ENCODE measurements at places on chromosomes 4 and X.

DNA sequence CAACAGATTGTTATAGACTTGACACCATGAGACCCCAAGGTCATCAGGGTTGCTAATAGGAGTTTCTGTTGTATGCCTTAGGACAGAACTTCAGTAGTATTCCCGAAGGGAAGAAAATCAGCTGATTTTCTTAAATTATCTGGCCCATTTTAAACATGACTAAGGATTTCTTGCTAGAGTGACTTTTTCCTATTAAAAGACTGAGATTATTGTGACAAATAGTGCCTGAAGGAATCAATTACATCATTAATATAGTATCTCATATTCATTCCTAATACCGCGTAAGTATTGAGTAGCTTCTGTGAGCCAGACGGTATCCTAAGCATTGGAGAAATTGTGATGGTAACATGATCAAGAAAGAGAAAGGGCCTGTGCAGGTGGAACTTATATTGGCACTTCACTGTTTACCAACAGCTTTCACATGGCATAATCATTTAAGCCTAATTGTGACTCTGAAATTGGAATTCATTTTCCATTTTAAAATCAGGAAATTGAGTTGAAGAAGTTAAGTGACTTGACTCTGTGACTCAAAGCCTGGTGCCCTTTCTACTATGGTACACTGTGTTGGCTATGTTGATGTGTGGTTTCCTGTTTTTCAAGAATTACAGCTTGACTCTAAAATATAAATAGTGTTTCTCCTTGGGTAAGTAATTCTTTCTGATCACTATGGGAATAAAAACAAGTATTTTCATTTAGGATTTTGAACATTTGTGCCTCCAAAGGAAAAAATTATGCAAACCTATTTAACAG is 4.1 kb downstream of the AFF1 start:
- peak; percentile 60 for DNase-seq

- DNase-seq: peak; percentile 58
These were observed 99.5 kb downstream of the EFHC2 start for GRCh38 chrX:44244008-44244407.

GRCh38 chrX:37846934-37847732 is at the start of gene DYNLT3:
Gene DYNLT3, minus strand, starts transcription at chrX:37847571. Its CDS starts 61 bp downstream, at chrX:37847510.
- DNase-seq: peak; percentile 84

GRCh38 chr4:10005632-10006031 is 15.7 kb downstream of the SLC2A9 start:
- no peak for DNase-seq

- DNase-seq: peak; percentile 72
These were observed 24.7 kb downstream of the SEC24D start for GRCh38 chr4:118810991-118811764.

- DNase-seq: no peak
These were observed 126.6 kb upstream of the SLC4A4 start for GRCh38 chr4:71212216-71212615.

DNA sequence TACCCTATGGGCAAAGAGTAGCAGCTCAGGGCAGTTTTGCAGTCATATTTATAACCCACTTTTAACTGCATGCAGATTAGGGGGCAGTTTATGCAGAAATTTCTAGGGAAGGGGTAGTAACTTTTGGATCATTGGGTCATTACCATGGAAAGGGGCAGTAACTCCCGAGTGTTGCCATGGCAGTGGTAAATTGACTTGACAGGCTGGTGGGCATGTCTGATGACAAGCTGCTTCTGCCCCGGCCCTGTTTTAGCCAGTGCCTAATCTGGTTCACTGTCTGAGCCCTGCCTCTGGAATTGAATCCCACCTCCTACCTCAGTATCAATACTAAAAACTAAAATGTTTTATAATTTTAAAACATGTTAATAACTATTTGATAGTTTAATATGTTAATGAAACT is 362.1 kb upstream of the ATOH1 start:
- DNase-seq: no peak

DNA sequence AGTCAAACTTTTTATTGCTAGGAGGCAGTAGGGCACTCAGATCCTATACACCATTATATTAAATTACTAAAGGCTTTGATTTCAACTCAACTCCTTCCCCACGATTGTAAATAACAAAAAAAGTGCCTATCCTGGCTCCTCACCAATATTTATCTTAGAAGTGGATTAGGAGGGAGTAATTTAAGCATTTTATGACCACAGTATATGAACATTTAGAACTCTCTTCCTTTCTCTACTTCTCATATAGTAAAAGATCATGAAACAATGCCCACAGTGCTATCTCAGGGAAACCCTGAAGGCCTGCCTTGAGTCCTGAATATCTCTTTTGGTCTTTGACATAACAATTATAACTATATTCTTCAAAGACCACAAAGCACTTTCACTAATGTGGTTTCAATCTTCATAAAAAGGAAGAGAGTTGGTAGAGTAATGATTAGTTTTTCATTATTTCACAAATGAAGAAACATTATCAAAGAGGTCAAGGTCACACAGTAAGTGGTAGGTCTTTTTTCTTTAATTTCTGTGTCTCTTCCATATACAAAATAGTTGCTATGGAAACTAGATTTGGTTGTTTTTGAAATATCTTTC is 29.1 kb upstream of the ADH1C start:
- DNase-seq: no peak

GRCh38 chr4:74624351-74625151 is 169.8 kb downstream of the BTC start:
- DNase-seq: peak; percentile 83

DNA sequence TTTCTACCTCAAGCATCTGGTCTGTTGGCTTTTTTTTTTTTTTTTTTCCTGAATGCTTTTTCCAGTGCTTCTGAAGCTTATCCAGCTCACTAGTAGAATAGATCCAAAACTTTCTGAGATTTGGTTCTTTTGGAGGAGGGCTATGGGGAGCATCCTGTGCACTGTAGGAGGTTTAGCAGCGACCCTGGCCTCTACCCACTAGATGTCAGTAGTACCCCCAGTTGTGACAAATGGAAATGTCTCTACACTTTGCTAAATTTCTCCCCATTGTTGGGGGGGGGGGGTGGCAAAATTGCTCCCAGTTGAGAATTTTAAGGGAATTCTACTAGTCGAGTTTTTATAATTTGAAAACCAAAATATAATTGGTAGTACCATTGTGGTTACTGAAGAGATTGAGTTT is 23.0 kb upstream of the PPA2 start:
- no peak for DNase-seq

- no peak for DNase-seq
These were observed 64.8 kb downstream of the NCAPG start for GRCh38 chr4:17875402-17876070.

Data from NB4 (cell line).